Neural progenitor cell (in vitro differentiated cells): ENCODE measurements at places on chromosomes 12 and 14.
A peak's percentile ranks its signal among the peaks of the same experiment; 100 is the strongest.

GRCh38 chr12:79549531-79550271, 141.1 kb downstream of the PAWR start:
- DNase-seq, result no peak

DNA sequence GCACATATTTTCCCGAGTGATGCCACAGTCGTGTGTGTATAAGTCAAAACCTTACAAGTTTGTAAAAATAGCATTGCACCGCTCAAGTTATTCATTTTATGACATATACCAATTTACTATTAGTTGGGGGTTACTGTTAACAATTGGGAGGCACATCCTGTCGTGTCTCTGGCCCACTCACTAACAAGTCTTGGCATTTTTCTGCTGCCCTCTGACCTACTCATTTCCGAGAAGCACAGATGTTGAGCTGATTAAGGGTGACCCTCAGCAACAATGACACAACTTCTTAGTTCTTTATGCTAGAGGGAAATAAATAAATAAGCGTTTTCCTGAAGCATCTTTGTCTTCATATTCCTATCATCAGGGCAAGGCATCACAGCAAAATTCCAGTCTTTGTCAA, 6.8 kb upstream of the ATG14 start:
- DNase-seq, result no peak

DNA sequence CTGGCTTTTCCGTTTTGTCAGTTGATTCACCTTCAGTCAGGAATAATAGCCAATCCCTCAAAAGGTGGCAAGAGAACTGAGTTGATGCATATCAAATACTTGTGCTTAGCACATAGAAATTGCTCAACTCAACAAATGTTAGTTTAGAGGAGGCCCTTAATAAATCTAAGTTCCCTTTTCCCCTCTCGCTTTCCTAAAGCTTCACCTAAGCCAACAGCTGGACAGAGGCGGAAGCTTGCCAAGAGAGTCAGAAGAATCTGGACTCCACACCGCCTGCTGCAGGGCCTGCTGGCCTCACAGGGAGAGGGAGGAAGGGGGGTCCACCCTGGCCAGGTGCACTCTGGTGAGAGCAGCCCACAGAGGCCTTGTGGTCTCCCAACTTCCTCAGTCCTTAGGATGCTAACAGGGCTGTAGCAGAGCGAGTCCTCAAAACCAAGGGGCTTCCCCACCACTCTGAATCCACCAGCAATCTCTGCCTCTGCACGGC, 213.1 kb downstream of the CHST11 start:
- no peak for DNase-seq

DNA sequence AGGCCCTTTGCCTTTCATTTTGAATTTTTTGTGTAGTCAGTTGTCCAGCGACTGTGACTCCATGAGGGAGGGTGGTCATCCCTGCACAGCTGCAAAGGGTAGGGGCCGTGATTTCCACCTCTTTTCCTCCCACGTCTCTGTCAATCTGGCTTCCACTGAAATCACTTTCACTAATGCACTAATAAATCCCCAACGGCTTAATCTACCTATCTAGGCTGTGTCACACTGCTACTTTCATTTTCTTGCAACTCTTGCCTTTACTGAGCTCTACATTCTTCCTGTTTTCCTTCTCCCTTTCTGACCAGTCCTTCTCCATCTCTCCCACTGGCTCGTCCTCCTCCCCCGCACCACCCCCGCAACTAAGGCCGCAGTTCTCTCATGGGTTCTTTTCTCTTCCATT, 212.3 kb upstream of the FOXN3 start:
- no peak for DNase-seq

GRCh38 chr12:49027846-49028555, 9.4 kb upstream of the PRKAG1 start:
- no peak for DNase-seq

DNA sequence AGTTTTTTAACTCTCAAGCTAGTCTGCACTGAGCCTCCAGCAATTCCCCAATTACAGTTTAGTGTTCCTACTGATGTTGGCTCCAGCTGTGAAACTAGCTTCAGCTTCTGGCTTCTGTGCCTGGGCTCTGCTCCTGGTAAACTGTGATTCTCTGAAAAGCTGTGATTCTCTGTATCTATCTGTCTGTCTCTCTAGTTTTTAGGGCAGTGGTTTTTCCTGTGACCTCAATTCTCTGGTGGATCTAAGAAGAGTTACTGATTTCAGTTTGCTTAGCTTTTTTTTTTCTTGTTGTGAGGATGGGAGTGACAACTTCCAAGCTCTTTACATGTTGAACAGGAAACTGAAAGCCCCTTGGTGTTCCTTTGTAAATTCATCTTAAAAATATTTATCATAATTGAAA, 3.8 kb upstream of the HIF1A start:
- peak; percentile 32 for DNase-seq

- no peak for DNase-seq
Measured at GRCh38 chr12:119072440-119072839, 91.1 kb downstream of the SRRM4 start.

GRCh38 chr14:68020493-68020892, 200.9 kb downstream of the RAD51B start:
- no peak for DNase-seq

- no peak for DNase-seq
Measured at GRCh38 chr14:72558721-72559120, 335.2 kb downstream of the DPF3 start.

- DNase-seq, result peak; percentile 22
Measured at GRCh38 chr14:89303456-89304435, 113.3 kb downstream of the FOXN3 start.

- no peak for DNase-seq
Measured at GRCh38 chr14:26486922-26487321, 110.9 kb downstream of the NOVA1 start.
